Kidney epithelial cell (primary cell): ENCODE measurements at places on chromosomes 6 and 20.

- no peak for DNase-seq
These were observed 179.8 kb downstream of the SOD2 start for GRCh38 chr6:159513074-159513720.

GRCh38 chr6:149425754-149426153, 25.7 kb downstream of the SUMO4 start:
- no peak for DNase-seq

- no peak for DNase-seq
These were observed 14.8 kb downstream of the DDX43 start for GRCh38 chr6:73409395-73409794.

GRCh38 chr6:6579281-6579680, 9.2 kb upstream of the LY86 start:
- DNase-seq = no peak

DNA sequence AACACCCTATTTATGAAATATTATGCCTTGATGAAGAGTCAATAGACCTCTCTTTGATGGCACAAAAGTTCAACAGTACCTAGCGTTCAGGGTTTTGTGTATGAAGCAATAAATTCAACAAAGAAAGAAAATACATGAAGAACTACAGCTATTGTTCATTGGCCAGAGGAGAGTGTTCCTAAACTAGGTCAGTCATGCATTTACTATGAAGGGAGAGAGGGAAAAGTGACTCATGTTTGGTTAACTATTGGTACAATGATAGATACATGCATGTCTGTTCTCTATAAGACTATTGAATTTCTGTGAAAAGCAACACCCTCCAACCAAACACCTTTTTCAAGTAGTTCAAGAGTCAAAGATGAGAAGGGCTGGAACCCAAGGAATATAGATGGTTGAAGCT, 50.7 kb downstream of the CLIC5 start:
- peak; percentile 65 for DNase-seq

DNA sequence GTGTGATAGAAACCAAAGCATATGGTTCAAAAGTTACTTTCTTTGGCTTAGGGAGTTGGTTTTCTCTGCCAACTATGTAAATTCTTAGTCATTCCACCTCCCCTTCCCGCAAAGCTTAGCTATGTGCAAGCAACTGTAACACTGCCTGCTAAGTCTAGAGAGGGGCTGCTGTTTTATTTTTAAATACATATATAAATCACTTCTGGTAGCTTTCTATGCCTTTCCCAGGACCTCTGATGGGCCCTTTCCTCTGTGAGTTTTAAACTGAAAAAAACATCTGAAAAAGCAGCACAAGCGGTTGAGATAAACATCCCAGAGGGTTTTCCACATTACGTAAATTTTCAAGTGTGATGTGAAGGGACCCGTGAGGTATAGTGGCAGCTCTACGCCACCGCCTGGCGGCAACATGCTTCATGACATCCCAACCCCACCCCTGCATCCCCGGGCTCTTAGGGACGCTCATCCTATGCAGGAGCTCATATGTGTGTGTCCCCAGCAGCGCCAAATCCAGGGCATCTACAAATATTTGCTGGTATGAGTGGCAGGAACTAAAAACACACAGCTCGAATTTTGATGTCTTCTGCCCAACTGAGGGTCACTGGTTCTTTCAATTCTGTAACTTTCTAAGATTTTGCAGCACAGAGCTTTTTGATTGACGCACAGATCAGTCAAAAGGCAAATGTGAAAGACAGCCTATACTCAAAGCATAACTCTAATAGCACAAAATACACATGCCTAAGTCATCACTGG, 12.7 kb downstream of the SAYSD1 start:
- DNase-seq = no peak

DNA sequence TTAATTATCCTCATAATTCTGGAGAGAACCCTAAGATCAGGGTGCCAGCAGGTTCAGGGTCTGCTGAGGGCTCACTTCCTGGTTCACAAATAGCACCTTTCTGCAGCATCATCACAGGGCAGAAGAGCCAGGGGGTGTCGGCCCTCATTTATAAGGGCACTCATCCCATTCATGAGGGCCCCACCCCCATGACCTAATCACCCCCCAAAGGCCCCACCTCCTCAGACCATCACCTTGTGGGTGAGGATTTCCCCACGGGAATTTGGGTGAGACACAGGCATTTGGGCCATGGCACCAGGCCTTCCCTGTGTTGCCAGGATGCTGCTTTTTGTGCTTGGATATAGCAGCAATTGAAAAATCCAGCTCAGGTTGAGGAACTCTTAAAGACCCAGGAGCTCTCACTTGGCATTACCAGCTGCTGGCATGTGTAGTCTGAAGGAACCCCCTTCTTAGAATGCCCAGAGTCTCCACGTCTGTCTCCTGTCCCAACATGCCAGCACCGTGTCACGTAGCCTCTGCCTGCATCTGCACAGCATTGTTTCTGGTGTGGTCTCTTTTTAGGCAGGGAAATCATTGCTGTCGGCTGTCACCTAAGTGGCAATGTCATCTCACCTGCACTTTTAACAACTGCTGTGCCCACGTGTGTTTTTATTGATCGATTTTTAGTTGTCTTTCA, 71.5 kb downstream of the RPP40 start:
- DNase-seq = no peak

GRCh38 chr6:132131351-132131750, 180.2 kb upstream of the CCN2 start:
- no peak for DNase-seq

GRCh38 chr20:48226642-48227041, 441.4 kb upstream of the SULF2 start:
- DNase-seq = no peak

DNA sequence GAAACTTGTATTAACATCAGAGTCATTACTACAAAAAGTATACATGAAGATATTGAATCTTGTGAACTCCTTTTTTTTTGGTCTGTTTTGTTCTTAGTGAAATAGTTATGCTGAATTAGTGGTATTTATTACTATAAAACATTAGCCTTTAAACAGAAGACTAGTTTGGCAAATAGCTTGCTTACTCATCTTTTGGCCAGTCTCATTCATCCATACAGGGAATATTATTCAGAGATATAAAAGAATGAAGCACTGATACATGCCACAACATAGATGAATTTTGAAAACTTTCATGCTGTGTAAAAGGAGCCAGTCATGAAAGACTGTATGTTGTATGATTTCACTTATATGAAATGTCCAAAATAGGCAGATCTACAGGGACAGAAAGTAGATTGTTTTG, 205.9 kb downstream of the ZFAND3 start:
- no peak for DNase-seq

DNA sequence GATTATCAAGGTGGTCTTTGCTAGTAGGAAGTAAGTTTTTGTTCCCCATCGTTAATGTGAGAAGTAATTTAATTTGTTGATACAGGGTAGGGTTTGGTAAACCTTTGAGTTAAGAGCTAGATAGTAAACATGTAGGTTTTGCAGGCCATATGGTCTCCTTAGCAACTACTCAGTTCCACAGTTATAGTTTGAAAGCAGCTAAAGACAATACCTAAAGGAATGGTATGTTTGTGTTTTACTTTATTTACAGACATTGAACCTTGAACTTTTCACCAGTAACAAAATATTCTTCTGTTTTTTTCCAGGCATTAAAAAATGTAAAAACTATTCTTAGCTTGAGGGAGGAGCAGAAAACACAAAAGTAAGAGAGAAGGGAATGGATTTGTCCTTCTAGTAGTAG, 1.7 kb downstream of the CAP2 start:
- no peak for DNase-seq

- DNase-seq = no peak
These were observed 35.0 kb upstream of the CD93 start for GRCh38 chr20:23120936-23121750.
